Activated CD4-positive, alpha-beta memory T cell treated with anti-CD3 and anti-CD28 coated beads for 36 hours (primary cell): ENCODE measurements at places on chromosomes 1 and 21.

GRCh38 chr1:247908766-247909165, 11.3 kb upstream of the OR2T8 start:
- DNase-seq: no peak

DNA sequence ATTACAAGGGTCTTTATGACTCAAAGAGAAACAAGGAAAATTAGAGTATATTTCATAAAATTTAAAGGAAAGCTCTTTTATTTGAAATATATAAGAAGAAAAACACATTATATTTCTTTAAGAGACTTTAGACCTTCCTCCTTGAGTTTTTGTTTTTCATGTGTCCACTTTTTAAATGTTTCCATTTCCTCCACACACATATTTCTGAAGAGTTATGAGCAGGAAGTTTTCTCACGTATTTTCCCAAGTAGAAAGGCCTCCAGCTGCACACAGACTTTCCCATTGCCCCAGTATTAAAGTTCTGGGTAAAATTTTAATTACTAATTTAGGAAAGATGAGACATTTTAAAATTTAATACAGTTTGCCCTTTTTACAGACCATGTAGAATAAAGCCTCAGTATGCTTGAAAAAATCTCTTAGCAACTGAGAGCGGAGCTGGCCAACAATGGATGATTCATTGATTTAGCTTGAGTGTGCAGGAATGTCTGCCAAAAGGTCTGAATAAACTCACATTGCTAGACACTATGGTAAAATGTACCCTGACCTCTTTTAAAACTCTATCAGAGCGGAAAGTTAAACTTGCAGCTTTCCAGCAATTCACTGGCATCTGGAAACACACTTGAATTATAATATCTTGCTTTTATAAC, 57.9 kb downstream of the DDAH1 start:
- no peak for DNase-seq

- no peak for DNase-seq
Measured at GRCh38 chr1:210372931-210373627, 44.4 kb downstream of the HHAT start.

DNA sequence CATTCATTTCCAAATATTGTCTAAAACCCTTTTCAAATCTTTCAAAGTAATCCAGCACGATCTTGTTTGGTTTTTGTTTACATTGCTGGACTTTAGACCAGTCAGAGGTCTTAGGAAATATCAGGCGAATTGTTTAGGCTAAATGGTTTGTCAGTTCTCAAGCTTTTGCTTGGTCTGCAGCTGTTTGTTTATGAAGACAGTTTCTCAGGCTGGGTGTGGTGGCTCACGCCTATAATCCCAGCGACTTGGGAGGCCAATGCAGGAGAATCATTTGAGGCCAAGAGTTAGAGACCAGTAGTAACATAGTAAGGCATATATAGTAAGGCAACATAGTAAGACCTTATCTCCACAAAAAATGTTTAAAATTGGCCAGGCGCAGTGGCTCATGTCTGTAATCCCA, 77.5 kb downstream of the DNTTIP2 start:
- no peak for DNase-seq

DNA sequence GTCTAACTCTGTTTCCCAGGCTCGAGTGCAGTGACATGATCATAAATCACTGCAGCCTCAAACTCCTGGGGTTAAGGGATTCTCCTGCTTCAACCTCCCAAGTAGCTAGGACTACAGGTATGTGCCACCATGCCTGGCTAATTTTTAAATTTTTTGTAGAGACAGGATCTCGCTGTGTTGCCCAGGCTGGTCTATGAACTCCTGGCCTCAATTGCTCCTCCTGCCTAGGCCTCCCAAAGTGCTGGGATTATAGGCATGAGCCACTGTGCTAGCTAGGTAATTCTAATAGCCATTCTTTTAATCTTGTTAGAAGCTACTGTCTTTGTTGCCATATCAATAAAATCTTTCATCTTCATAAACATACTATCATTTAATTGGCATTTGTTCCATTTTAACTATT, 13.8 kb upstream of the MAST2 start:
- DNase-seq: no peak

DNA sequence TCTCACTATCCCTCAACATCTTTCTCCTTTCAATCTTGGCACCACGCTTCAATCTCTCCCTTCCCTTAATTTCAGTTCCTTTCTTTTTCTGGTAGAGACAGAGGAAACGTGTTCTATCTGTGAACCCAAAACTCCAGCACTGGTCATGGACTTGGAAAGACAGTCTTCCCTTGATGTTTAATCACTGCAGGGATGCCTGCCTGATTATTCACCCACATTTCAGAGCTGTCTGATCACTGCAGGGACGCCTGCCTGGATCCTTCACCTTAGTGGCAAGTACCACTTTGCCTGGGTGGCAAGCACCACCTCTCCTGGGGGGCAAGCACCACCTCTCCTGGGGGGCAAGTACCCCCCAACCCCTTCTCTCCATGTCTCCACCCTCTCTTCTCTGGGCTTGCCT, 27.8 kb downstream of the SELL start:
- DNase-seq: no peak

- no peak for DNase-seq
Measured at GRCh38 chr1:89822109-89822962, 1.5 kb downstream of the LRRC8D start.

- no peak for DNase-seq
Measured at GRCh38 chr1:20212085-20212684, 25.9 kb upstream of the PLA2G2C start.

GRCh38 chr1:226541231-226541630, 7.3 kb upstream of the STUM start:
- no peak for DNase-seq

DNA sequence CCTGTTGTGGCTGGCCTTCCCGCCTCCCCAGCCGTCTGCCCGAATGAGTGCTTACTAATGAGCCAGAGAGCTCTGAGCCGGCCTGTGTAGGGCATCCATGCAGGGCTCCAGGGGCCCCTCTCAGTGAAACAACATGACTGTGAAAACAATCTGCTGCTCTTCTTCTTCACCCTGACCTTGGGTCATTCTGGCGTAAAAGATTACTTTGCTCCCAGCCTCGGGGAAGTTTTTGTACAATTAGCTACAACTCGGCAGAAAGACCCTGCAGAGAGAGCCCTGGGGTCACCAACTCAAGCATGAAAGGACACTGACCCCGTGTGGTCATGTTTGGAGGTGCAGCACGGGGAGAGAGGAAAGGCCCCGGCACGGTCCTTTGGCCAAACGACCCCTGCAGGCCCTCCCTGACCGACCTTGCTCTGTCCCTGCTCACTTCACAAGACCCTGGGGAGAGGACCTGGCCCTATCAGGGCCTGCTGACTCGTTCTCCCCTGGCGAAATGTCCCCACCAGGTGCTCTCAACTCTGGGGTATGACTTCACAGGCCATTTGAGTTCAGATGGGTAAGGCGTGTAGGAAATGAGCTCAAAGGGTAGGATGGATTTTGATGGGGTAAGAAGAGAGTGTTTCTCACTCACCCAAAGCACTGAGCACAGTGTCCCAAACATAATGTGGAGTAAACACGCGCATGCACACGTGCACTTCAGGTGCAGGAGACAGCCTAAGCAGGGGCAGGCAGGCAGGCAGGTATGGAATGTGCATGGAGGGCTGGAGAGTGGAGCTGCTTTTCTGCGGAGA, 22.9 kb upstream of the FAM20B start:
- peak; percentile 73 for DNase-seq

GRCh38 chr1:63643926-63644325, 50.7 kb downstream of the PGM1 start:
- no peak for DNase-seq

DNA sequence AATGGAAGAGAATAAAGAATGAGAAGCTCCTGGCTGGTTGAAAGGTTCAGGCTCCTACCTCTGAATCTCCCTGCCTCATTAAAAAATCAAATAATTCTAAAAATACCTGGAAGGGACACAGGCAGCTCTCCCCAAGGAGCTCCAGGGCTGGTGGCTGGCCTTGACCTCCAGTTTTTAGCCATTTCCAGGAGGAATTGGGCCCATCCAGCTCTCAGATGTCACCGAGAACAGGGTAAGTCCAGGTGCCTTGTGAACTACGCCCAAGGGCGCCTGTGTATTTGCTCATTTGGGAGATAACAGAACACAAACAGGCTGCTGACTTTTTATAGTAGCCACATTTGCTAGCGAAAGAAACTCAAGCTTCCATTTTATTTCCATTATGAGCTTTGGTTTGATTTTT, 321.0 kb upstream of the C1orf174 start:
- no peak for DNase-seq
